ENCODE measurements at places on chromosomes 7 and 10.

- DNase-seq = peak; percentile 31
Observed at GRCh38 chr7:18494821-18495408, 634 bp upstream of the HDAC9 start.

DNA sequence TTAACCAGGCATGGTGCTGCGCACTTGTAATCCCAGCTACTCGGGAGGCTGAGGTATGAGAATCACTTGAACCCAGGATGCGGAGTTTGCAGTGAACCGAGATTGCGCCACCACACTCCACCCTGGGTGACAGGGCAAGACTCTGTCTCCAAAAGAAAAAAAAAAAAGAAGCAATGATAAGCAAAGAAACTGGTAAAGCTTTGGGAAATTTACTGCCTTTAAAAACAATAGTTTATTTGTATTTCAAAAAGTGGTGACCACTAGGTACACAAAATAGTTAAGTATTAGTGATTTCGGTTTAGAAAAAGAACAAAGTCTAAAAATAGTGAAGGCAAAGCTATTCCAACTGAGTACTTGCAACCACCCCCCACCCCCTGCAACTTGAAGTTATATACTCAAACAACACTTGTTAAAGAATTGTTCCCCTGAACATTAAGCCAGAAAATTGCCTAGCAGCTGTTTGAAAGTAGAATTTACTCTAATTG lies 37.7 kb downstream of the MALSU1 start:
- no peak for DNase-seq

- DNase-seq = no peak
Observed at GRCh38 chr10:10745291-10745690, 272.4 kb upstream of the CELF2 start.

DNA sequence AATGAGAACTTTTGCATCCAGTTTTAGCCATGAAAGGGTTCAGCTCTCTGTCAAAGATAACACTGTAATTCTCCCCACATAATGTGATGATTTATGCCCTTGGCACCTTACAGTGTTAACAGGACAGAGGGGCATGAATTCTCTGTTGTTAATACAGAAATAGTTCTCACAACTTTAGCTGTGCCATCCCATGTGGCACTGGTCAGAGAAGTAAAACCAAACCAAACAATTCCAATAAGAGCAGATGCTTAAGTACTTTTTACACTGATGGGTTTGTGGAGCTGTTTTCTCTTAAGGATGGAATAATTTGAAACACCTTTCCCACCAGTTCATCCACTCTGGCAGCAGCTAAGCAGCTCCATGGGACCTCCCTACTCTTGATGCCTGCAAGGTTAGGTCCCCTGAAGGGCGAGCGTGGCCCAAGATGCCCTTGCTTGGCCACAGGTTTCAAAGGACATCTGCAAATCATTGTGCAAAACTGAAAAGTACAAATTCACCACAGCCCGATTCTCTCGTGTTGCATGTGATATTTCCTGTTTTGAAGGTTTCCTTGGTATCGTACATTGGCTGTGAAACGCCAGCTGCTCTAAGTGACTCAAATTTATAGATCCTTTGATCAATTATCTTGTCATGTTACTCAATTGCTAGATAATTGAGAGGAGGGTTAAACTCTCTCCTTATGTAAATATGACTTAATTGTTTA lies 82.5 kb upstream of the CREB5 start:
- DNase-seq = peak; percentile 29

- DNase-seq = no peak
Observed at GRCh38 chr7:30352169-30352568, 67.8 kb downstream of the ZNRF2 start.

GRCh38 chr7:155930061-155930460 lies 117.8 kb upstream of the SHH start:
- no peak for DNase-seq

DNA sequence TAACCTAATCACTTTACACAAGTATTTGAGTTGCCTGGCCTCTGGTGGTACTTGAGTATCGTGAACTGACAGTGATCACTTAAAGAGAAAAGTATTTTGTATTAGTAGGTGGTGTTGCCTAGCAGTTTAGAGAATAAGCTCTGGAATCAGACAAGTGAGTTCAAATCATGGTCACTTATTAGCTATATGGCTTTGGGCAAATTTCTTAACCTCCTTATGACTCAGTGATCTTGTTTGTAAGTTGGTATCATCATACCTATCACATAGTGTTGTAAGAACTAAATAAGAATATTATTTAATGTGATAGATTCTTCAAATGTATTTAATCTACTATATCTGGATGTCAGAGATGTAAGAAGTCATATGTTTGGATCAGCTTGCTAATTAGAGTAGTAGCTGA lies 163.8 kb downstream of the RNF133 start:
- no peak for DNase-seq

DNA sequence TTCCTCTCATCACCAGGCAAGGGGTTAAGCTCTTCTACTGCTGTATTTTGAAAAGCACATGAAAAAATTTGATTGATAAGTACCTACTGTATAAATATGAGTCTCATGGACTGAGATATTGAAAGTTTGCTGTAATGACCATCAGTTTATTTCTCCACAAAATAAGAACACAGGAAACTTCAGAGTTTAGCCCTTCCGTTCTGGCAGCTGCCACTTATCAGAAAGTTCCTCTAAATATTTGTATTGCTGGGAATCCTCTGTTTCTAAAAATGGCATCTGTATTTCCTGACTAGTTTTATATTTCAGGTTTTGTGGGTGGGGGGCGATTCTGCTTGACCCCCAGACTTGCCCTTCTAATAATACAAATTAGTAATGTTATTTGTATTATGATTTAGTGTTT lies 92.0 kb downstream of the LYZL2 start:
- DNase-seq = no peak

DNA sequence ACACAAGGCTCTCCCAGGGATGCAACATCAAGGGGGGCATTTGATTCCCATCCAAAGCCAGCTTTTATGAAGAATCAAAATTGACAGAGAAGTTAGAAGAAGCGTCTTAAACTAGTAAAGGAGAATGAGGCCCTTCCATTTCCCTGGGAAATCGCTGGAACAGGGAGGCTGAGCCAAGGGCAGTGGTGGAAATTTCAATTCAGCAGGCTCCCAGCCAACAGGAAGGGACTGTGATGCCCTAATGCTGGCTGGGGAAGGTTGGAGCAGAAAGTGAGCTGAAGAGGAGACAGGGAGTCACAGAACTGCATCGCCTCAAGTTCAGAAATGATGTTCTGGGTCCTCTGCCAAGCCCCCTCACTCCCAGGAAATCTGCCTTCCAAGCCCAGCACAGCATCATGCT lies 517.3 kb downstream of the GRID1 start:
- DNase-seq = no peak

DNA sequence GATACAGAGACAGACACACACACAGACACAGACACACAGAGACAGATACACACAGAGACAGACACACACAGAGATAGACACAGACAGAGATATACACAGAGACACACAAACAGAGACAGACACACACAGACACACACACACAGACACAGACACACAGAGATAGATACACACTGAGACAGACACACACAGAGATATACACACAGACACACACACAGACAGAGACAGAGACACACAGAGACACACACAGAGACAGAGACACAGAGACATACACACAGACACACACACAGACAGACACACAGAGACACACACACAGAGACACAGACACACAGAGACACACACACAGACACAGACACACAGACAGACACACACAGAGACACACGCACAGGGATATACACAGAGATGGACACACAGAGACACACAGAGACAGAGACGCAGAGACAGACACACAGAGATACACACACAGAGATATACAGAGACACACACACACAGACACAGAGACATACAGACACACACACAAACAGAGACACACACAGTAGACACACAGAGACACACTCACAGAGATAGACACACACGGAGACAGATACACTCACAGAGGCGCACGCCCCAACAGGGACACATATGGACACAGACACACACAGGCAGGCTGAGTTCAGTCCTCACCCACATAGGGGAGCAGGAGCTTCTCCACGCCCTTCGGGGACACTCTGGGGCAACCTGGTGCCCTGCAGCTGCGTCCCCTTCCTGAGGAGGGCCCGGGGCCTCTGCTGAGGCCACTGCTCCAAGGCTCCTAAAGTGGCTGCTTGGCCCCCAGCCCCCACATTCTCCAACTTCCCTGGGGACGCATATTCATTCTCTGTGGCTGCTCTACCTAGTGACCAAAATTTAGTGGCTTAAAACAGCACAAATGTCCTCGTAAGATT lies 10.3 kb upstream of the PPP2R2D start:
- no peak for DNase-seq
